Left renal pelvis (tissue), 4 donors: ENCODE measurements at places on chromosomes 16 and 17. TPM values are rescaled to one million over a fixed set of nuclear protein-coding genes. Genes with fewer than 3 reads are reported as not detected.

The TUBB3 gene
- 12.5 TPM for polyA plus RNA-seq

- DNase-seq: no peak
Observed at GRCh38 chr16:85978976-85979375, 80.0 kb downstream of the IRF8 start.

GRCh38 chr16:80692270-80692669 lies 112.1 kb downstream of the CDYL2 start:
- DNase-seq: no peak

- no peak for DNase-seq
Observed at GRCh38 chr17:17408236-17408794, 68.5 kb upstream of the MED9 start.

DNA sequence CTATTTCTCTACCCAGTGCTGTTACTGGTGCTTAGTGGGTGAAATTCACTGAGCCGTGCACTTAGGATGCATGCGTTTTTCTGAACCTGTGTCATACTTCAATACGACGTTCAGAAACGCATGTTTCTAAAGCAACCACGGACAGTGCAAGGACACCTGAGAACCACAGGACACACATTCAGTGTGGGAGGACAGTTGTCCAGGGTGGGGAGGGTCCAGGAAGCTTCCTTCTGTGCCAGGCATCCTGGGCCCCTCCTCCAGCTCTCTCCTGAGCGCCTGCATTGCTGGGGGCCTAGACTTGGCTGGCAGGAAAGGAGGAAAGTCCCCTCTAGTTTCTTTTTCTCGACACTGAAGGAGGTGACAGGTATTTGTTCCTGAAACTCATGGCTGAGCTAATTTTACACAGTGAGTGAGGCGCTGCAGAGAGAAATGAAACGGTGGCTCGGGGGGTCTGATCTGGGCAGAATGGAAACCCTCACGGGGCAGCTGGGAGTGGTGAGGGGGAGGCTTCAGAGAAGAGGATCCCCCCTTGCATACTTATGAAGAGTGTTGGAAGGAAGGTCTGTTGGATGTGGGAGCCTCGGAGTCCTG lies 89.9 kb downstream of the IRF8 start:
- no peak for DNase-seq

DNA sequence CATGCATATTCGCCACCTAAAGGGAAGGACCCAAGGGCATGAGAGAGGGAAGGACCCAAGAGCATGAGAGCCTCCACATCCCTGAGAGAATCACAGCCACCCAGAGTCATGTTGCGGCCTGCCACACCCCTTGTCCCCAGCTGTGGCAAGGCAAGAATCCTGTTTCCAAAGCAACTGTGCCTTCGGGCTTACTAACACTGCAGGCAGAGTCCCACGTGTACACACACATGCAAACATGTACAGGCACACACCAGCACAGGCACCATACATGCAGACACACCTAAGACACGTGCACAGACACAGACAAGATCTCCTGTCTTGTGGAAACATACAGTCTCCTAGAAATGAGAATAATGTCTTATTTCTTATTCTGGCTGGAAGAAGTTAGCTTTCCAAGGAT lies 92.4 kb upstream of the CDYL2 start:
- DNase-seq: no peak

DNA sequence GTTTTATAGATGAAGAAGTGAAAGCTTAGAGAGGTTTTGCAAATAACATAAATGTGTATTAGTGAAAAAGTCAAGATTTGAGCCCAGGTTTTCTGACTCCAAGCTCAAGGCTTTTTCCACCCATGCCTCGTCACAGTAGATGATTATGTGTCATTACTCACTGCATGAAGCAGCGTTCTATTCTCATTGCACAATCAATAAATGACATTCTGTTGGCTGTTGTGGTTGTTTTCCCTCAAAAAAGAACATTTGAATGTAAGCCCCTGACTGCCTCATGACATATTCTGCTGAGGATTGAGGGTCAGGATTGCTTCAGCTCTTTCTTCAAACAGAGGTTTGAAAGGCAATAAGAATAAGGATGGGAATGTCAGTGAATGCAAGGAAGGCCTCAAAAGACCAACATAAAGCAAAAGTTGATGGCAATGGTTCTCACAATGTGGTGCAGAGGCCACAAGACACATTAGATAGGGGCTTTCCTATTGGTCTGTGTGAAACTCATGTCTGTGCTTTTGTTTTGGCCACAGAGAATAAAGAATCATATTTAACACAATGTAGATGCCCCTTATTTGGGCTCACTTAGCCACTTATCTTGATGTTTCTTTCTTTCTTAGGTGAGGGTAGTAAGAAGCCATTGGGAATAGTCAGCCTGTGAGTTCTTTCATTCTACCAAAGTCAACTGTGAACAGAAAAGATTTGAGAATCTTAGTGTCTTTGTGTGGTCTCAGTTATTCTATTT lies 5.4 kb upstream of the MMD start:
- no peak for DNase-seq

DNA sequence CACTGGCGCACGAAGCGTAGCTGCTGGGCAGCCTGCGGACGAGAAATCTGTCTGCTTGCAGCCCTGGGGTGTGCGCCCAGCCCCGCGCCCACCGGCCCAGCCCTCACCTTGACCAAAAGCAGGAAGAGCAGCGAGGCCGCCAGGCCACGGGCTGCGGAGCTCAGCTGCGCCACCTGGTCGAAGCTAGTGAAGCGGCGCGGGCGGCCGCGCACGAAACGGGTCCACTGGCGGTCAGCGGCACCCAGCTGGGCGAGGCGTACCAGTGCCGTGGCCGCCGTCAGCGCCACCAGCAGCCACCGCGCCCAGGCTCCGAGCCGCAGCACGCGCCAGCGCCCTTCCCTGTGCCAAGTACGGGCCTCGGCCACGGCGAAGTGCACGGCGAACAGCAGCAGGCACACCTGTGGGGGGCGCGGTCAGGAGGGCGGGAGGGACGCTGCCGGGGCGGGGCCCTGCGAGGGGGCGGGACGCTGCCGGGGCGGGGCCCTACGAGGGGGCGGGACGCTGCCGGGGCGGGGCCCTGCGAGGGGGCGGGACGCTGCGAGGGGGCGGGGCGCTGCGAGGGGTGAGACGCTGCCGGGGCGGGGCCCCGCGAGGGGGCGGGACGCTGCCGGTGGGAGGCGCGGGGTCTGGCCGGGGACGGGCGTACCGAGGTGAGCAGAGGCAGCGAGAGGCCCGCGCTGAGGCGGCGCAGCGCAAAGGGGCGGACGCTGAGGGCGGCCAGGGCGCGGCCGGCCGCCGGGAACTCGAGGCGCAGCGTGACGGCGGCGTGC lies 43.2 kb downstream of the TSC2 start:
- DNase-seq: peak; percentile 62
